ENCODE measurements at places on chromosomes 5 and 9.
A peak's percentile ranks its signal among the peaks of the same experiment; 100 is the strongest.

GRCh38 chr9:136671646-136672430 is 9.1 kb downstream of the EGFL7 start:
- peak; percentile 74 for DNase-seq

DNA sequence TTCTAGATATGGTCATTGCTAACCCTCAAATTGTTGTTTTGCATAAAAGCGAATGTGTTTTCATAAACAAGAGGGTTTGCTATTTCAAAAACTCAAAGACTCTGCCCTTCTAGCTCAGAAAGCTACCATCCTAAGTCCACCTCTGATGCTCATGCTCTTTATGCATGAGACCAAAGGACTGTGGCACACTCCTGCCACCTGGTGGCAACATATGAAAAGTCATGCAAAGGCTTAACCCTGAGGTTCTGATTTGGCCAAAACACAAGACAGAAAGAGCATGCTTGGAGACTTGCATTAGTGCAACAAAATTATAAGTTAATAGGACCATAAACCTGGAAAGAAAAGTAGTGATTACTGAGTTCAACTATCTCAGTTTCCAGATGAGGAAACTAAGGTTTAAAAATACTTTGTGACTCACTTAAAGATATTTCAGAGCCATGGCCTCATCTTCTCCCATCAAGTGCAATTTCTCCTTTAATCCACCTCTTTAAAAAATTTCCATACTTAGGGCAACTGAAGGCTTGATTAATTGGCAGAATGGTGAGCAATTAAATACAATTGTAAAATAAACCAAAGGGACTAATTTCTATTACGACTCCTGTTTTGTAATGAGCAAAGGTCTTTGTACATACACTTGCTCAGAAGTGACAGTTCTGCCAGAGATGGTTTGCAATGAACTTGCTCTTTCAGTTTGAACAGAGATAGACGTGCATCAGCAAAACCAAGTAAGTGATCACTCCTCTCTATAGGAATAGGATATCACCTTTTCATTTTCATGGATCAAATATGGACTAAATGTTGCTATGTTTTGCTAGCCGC is 110.7 kb upstream of the RAD23B start:
- DNase-seq: peak; percentile 79

DNA sequence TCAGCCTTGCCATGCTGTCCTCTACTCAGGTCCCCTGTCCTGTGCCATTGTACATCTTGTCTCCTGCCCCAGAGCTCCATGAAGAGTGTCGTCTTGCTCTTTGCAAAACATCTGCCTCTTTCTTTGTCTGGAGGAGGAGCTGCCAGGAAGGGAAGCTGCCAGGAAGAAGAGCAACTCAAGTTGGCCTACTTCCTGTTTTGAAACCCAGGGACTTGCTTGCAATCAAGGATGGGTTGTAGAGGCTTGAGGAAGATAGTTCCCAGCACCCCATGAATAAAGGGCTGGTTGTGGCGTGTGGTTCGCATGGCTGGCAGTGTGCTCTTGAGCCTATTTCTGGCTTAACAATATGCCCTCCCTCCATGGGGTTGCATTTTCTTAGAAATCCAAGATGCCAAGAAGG is 53.0 kb upstream of the CPEB4 start:
- no peak for DNase-seq

- DNase-seq: no peak
Measured at GRCh38 chr9:108310202-108310601, 545.6 kb downstream of the ACTL7B start.

GRCh38 chr9:109139851-109140250 is 20.1 kb upstream of the TMEM245 start:
- DNase-seq: no peak

DNA sequence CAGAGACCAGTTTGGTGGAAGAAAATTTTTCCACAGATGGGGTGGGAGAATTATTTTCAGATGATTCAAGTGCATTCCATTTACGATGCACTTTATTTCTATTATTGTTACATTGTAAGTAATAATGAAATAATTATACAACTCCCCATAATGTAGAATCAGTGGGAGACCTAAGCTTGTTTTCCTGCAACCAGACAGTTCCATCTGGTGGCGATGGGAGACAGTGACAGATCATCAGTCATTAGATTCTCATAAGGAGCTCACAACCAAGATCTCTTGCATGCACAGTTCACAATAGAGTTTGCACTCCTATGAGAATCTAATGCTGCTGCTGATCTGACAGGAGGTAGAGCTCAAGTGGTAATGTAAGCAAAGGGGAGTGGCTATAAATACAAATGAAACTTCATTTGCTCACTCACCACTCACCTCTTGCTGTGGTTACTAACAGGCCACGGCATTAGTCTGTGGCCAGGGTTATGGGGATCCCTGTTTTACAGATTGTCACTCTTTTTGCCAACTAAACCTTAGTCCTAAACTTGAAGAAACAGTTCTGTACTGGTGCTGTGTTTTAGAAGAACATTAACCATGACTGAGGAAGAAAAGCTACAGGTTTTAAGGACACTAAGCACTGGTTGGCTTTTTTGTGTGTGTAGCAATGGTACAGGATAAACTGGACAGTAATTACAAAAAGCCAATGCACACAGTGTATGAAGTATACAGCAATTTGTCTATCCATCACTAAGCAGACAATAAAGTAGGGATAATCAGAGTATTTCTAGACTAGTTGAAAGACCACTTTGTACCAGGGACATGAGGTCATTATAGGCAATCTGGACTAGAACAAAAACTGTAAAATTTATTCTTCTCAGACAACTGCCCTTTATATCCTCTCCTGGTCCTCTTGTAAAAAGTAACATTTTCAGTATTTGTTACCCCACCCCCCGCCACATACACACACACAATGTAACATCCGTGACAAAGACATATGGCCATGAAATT is 9.9 kb downstream of the TMEM232 start:
- no peak for DNase-seq

GRCh38 chr9:75053869-75054268 is 25.8 kb upstream of the CARNMT1 start:
- DNase-seq: no peak

GRCh38 chr9:108838017-108838416 is 17.8 kb downstream of the ACTL7B start:
- no peak for DNase-seq

DNA sequence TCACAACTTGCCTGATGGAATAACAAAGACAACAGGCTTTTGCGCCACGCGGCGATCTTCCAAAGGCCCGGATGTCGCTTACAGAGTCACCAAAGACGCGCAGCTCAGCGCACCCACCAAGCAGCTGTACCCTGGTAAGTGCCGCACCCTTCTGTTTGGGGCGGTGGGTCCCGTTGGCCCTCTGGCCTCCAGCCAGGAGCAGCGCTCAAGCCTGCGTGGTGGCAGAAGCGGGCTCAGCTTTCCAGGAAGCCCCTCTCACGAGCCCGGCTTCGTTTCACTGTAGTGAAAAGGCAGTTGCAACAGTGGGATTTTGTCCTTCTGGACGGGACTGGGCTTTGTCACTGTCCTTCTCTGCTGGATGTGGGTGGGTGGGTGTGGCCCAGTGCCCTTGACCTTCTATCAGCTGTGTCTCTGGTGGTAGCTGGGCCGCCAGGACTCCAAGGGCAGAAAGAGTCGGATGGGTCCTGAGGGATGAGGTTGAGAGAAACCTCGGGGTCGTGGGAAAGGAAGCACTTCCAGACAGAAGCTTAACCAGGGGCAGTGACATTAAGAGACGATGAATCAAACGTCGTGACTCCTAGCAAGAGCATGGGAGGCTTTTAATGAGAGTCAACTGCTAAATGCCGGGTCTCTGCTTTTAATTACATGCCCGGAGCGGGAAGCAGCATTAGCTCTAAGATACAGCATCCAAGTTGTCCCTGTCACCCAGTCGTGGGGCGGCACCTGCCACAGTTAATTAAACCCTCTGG is 49.5 kb downstream of the COL5A1 start:
- no peak for DNase-seq

All from BE2C (cell line).